Suppressor macrophage treated with lipopolysaccharide for 4 hours (primary cell): ENCODE measurements at places on chromosomes 13 and 19.

DNA sequence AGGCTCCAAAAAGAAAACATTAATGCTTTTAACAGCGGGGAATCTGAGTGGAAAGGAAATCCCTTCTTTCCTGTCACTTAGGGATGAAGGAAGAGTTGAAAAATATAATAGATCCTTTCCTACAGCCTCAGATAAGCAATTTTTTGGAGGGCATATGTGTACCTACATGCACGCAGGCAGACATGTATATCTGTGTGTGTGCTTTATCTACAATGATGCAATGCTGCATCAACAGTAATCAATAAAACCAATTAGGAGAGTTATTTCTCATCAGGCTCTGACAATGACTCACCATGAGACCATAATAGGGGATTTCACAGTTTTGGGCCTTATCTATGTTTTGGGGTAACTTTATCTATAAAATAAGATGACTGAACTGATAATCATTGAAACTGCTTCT, 444.1 kb downstream of the ITGBL1 start:
- no peak for DNase-seq

GRCh38 chr19:43481701-43482100, 16.3 kb upstream of the LYPD3 start:
- DNase-seq, result no peak

DNA sequence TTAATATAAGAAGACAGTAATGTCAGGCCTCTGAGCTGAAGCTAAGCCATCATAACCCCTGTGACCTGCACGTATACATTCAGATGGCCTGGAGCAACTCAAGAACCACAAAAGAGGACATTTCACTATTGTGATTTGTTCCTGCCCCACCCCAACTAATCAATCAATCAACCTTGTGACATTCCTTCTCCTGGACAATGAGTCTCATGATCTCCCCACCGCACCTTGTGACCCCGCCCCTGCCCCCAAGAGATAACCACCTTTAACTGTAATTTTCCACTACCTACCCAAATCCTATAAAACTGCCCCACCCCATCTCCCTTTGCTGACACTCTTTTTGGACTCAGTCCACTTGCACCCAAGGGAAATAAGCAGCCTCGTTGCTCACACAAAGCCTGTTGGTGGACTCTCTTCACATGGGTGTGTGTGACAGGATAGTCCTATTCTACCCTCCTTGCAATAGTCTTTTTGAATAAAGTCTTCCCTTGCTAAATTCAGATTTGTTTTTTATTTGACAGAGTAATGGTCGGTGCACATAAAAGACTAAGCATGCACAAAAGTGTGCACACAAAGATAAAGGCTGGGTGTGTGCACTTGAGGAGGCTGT, 14.0 kb downstream of the CD70 start:
- DNase-seq, result no peak

- peak; percentile 21 for DNase-seq
Observed at GRCh38 chr19:33368074-33368864, 5.2 kb upstream of the CEBPG start.

GRCh38 chr13:106373989-106374572, 161.4 kb downstream of the EFNB2 start:
- DNase-seq, result no peak

GRCh38 chr13:100350601-100351000, 238.0 kb downstream of the GGACT start:
- no peak for DNase-seq

- DNase-seq, result peak; percentile 76
Observed at GRCh38 chr19:3548606-3549005, 8.8 kb downstream of the MFSD12 start.
